ENCODE measurements at places on chromosomes 1 and 21.

DNA sequence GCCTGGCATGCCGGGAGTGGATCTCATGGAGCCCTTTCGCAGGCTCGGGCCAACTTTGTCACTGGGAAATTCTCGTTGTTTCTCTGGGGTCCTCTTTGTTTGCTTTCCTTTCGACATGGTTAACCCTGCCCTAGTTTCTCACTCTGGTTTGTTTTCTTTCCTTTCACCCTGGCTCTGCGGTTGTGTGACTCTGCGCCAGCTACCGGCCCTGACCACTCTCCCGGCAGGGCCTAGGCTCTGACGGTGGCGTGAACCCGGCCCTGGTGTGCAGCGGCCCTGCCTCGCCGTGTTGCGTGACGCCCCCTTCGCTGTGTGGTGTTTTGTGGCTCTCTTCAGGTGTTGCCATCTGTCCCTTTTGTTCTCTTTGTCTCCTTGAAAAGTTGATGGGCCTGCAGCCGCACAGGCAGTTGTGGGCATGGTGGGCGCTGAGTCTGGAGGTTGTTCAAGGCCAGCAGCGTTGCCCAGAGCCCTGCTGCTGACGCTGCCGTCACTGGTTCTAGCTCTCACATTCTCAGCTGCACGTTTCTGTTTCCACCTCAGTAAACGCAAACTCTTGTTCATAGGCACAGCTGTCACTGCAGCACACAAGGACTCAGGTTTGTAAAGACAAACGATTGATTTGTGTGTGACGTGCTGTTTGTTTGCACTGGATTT, 64.6 kb upstream of the DIP2A start:
- no peak for DNase-seq

DNA sequence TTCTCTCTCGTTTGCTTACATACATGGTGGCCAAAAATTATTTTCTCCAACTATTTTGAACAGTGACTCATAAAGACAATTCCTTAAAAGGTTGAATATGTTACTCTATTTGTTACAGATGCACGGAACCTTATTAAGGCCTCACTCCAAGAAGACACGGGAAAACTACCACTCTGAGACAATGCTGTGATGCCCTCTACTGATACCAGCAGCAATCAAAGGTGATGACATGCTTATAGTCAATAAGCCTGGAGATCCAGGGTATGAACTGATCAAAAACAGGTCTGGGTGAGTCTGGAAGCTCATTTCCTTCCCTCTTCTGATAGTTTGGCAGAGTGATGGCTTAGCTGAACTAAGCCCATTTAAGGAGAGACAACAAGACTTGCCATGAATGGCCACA, 563.0 kb downstream of the LRRIQ3 start:
- no peak for DNase-seq

DNA sequence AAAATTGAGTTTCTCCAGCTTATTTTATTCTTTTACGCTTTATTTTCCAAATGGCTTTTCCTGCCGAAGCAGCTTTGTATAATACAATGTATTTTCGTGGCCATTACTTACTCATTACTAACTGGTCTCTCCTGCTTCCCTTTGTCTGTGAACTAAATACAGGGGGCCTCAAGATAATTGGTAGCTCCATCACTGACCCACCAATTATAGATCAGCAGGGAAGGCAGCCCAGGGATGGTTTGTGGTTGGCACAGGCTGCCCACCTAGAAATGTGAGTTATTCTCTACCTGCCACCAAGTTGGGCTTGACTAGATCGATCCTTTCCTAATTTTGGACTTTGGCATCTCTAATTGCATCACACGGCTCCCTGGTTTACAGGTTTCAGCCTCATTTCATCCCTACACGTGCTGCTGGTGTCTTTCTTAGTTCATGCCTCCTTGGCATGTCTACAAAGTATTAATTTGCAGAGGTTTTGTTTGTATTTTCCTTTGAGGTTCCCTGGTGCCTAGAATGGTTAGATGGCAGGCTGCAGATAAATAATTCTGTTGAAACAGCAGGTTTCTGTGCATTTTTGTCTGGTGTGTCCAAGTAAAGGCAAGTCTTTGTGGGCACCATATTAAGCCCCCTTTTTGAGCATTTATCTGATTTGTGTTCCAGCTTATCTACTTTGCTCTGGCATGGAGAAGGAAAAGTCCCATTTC, 35.2 kb downstream of the PEX14 start:
- no peak for DNase-seq

GRCh38 chr1:211478376-211478775, 13.6 kb downstream of the RD3 start:
- no peak for DNase-seq

GRCh38 chr1:1337793-1338147, 6.7 kb downstream of the TAS1R3 start:
- no peak for DNase-seq

DNA sequence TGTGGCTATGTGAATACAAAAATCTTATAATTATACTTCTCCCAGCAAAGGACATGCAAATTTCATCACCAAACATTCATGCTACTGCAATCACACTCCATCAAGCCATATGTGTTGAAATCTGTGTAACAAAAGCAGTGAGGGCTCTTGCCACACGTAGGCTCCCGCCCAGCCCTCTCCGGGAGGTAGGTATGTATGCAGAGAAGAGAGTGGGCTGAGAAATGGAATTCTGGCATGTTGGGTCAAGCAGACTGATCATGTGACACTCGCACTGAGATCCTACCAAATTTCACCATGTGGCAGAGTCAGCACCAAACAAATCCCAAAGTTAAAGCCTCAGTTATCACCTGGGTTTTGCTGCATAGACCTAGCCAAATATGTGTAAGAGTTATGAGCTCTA, 49.7 kb downstream of the APP start:
- DNase-seq = no peak

- DNase-seq = no peak
Observed at GRCh38 chr21:45869121-45870007, 112.2 kb upstream of the COL6A1 start.

DNA sequence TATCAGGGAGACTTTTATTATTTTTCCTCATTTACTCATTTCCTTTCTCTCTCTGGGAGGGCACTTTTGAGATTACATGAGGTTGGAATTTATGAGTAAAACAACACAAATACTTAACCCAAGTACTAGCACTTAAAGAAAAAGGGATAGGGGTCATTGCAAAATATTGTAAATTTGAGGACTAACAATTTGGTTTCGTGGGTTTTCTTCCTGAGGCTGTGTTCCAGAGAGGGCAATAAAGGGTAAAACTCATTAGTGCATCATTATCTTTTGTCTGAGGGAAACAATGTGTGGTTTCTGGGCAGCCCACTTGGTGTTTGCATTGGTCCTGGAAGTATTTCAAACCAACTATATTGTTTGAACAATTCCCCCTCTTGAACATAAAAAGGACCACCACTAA, 96.5 kb downstream of the GREM2 start:
- no peak for DNase-seq

- DNase-seq = no peak
Observed at GRCh38 chr1:67683766-67684525, 1.1 kb upstream of the GADD45A start.

DNA sequence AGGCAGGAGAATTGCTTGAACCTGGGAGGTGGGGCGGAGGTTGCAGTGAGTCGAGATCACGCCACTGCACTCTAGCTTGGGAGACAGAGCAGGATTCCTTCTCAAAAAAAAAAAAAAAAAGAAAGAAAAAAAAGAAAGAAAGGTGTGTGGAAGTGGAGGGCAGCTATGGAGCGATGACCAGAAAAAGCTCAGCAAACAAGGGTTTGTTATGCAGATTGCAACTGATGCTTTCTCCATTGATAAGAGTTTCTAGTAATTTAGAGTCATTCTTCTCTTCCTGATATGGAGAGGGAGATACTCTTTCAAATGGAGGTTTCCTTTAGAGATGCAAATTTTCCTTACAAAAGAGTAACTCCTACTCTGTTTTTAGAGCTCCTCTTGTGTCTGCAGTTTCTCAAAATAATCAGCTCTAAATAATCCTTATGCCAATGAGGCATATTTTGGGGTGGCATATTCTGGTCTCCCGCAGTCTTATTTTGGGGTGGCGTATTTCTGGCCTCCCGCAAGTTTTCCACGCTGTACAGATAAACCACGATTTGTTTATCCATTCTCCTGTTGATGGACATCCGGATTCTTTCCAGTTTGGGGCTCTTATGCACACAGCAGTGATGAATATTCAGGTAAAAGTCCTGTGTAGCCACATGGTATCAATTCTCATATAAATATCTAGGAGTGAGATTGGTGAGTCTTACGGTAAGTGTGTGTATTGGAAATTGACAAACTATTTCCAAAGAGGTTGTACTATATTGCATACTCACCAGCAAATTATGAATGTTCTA, 30.7 kb upstream of the RCC2 start:
- no peak for DNase-seq

DNA sequence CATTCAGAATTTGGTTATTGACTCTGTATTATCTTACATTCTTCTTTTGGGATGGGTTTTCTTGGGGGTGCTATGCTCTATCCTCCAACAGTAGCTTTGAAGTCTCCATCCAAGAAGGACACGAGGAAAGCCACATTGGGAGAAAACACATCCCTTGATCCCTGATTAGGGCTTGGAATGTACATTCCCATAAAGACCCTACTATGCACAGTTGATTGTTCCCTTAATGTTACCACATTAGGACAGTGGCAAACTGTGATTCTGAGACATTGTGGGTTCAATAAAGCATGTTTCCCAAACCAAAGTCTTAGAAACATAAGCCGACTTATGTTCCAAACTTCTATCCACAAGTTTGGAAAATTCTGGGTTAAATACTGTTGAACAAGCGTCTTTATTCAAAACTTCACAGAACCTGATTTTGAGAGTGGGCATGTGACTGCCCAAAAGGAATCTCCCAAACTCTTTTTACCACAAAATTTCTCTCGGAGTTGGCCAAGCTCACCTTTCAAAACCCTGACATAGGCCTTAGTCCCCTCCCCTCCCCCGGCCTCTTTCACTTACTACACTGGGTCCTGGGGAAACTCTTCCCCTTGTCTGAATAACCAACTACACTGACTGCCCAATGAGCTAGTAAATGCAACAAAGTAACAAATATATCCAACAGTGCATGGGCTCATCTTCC, 177.0 kb upstream of the KAZN start:
- DNase-seq = no peak

DNA sequence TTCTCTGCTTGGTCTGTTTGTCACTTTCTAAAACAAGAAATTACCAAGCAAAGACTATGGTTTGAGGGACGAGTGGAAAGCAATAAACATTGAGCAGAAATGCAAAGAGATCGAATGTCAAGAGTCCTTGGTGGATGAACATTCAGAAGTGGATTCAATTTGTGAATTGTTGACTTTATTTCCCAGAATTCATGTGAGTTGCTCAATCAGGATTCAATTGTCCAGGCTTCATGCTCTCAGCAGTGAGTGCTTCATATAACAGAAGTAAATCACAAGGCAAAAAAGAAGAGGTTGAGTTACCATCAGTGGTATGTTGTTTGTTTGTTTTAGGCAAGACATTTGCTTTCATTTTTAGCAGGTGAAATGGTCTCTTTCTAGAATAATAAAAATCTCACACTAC, 31.9 kb downstream of the NGF start:
- no peak for DNase-seq

GRCh38 chr1:236030534-236030933, 34.4 kb downstream of the NID1 start:
- DNase-seq = no peak

DNA sequence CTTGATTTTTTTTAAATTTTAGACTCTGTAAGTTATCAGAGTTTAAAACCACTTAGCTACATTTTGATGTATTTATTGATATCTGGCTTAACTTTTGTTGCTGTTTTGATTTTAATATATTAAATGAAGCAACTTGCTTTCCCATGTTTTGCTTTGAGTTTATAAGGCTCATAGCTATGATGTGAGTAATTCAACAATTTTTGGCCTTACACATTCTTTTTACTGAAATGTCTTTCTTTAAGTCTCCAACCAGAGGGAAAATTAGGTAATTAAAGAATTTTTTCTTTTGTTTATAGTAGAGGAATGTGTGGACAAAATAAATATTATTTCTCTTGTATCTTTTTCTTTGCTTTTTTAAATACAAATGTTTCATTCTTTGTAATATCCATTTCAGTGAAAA, 258.3 kb upstream of the ADAMTS5 start:
- DNase-seq = no peak

GRCh38 chr1:79604490-79605198, 598.1 kb upstream of the ADGRL4 start:
- no peak for DNase-seq

GRCh38 chr1:5385096-5385799, 607.0 kb downstream of the NPHP4 start:
- DNase-seq = no peak

DNA sequence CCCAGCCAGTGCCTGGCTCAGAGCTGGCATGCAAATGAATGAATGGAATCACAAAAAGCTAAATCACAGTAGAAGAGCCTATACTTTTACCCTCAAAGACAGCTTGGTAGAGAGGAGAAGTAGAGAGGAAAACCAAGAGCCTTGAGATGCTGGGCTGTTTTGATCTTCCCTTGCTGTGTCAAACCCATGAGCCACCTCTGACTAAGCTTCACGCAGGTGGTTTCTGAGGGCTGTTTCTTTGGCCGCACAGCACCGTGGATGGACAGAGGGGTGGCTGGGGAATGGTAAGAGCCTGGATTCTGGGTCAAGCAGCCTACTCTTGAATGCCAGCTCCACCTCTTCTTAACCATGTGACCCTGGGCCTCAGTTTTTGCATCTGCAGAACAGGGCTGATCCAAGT, 18.6 kb downstream of the ABCG1 start:
- no peak for DNase-seq

DNA sequence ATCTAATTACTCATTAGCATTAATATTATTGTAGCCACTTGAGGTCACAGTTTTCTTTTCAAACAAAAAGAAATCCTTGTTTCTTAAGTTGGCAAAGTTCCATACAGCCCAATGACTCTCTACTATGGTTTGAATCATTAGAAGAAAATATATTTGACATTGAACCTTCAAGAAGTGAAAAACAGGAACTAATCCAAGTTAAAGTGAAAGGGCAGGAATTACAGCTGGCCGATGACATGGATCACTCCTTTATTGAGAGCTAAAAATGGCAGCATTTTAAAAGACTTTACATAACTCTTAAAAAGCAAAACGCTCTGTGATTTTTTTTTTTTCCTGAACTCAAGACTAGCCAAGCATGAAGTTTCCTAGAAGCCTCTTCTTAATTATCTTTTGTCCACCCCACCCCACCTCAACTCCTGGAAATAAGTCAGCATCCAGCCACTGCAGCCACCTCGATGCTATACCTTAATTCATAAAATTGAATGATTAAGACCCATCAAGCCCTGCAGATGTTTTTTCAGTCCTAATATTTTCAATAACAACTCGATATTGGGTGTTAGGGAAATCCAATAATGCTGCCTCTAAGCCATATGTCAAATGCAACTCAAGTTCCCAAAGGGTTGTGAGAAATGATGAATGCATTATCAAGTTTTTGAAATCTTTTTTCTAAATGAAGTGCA, 323.1 kb downstream of the HHIPL2 start:
- peak; percentile 57 for DNase-seq

DNA sequence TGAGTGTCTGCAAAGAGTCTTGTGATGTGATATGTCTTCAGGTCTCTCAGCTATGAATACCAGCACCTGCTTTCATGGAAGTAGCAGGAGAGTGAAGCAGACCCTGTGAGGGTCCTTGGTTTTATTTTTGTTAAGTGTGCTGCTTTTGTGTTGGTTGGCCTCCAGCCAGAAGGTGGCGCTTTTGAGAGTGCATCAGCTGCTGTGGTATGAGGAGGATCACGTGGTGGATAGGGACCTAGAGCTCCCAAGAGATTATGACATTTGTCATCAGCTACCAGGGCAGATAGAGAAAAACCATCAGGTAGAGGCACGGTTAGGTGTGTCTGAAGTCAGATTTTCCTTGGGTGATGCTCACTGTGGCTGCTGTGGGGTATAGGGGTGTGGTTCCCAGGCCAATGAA, 1232.1 kb downstream of the MRPL39 start:
- DNase-seq = no peak

GRCh38 chr1:12404918-12405317, 175.1 kb downstream of the VPS13D start:
- DNase-seq = no peak

All from foreskin melanocyte (primary cell).